Endothelial cell (in vitro differentiated cells): ENCODE measurements at places on chromosomes 11 and 22. TPM values are rescaled to one million over a fixed set of nuclear protein-coding genes. Genes with fewer than 3 reads are reported as not detected.

The OR2AG1 gene
- total RNA-seq: not detected

The FERMT3 gene
- 6.2 TPM for total RNA-seq

DNA sequence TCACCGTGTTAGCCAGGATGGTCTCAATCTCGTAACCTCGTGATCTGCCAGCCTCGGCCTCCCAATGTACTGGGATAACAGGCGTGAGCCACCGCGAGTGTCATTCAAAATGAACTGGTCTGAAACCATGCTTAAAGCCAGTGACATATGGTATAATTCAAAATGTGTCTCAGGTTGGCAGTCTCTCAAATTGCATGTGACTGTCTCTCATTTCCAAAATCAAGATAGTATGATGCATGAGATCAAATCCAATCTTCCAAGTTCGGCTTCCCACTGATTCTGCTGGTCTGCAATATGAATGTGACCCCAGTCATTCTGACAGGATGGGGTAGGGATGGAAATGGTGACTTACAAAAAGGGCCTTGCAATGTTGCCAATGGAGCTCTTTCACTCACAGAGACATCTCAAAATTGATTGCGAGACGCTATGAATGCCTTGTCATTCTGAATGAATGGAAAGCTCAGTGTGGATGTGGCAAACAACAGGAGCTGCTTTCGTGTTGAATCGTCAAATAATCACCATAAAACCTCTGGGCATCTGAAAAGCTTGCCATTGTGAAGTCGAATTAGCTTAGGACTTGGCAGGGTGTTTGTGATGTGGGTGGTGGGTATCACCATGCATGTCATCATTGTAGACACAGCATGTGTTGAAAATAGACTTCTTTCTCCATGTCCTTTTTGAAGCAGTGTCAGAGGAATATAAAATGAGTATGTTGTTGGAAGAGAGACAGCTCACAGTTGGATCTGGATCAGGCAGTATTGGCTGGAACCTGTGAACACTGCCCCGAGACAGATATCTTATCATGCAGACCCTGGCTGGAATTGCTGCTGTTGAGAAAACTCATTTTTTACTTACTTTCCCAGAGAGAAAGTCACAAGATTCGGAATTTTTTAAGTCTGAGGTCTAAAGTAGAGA, 12.2 kb downstream of the SLN start:
- no peak for DNase-seq
- no peaks in the 10 kb centered on the region for H3K36me3 ChIP-seq
- H3K27ac ChIP-seq: no peak overlapping the region
- no peaks in the 10 kb centered on the region for H3K27me3 ChIP-seq
- no peaks in the 10 kb centered on the region for H3K4me1 ChIP-seq
- no peak overlapping the region for H3K4me3 ChIP-seq

- no peaks in the 10 kb centered on the region for H3K36me3 ChIP-seq
- DNase-seq: no peak
Measured at GRCh38 chr11:104422324-104422944, 258.5 kb upstream of the PDGFD start.

The RIMBP3B gene
- total RNA-seq: 0.51 TPM

DNA sequence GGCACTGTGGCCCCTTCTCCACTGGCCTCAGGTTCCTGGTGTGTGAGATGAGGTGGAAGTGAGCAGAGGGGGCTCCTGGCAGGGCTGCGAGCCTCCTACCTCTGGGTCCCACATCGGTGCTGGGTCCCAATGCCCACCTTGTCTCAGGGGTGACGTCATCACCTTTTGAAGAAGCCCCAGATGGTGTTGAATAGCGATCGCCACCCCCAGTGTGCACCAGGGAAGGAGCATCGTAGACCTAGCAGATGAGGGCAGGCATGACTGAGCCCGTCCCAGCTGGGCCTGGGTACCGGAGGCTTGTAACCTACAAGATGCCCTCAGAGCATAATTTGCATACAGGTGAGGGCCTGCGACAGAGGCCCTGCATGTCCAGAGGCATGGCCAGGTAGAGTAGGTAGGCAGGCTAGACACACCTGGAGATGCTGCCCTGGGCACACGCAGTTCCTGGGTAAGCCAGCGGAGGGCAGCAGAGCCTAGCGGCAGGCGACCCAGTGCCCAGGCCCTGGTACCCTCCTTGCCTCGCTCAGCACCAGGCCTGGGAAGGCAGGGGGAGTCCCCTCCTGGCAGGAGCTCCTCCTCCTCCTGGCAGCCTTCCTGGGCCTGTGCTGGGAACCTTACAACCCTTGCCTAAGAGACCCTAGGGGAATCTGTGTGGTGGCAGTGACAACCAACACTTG, 52.5 kb downstream of the TPCN2 start:
- H3K27ac ChIP-seq: no peak overlapping the region
- H3K4me3 ChIP-seq: no peak overlapping the region

The ZDHHC5 gene
- total RNA-seq: 78.3 TPM

DNA sequence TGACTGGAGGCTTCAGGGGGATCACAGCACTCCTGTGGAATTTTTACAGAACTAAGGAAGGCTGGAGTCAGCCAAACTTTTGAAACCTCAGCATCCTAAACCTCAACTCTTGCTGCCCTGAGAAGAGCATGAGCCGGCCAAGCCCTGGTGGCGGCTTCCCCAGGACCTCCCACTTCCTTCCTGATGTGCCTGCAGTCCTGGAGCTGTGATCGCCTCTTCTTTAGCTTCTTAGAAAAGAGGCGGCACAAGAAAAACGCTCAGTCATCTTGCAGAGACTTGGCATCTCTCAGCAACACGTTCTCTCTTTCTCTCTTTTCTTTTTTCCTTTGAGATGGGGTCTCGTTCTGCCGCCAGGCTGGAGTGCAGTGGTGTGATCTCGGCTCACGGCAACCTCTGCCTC, 40.4 kb upstream of the AMPD3 start:
- no peaks in the 10 kb centered on the region for H3K36me3 ChIP-seq
- no peak overlapping the region for H3K4me3 ChIP-seq
- H3K4me1 ChIP-seq: peaks cover 21% of the 10 kb centered on the region
- peaks cover 4% of the 10 kb centered on the region for H3K27me3 ChIP-seq

GRCh38 chr11:80898910-80899309, 1458.1 kb upstream of the TENM4 start:
- H3K4me1 ChIP-seq: peaks cover 4% of the 10 kb centered on the region
- H3K4me3 ChIP-seq: no peak overlapping the region
- no peak overlapping the region for H3K27ac ChIP-seq
- H3K27me3 ChIP-seq: no peaks in the 10 kb centered on the region

GRCh38 chr11:22780952-22781593, 48.5 kb downstream of the SVIP start:
- peaks cover 2% of the 10 kb centered on the region for H3K27me3 ChIP-seq
- H3K27ac ChIP-seq: no peak overlapping the region
- no peaks in the 10 kb centered on the region for H3K4me1 ChIP-seq
- H3K4me3 ChIP-seq: no peak overlapping the region

The ARHGAP20 gene
- 0.36 TPM for total RNA-seq

The TTC17 gene
- 79.8 TPM for total RNA-seq

DNA sequence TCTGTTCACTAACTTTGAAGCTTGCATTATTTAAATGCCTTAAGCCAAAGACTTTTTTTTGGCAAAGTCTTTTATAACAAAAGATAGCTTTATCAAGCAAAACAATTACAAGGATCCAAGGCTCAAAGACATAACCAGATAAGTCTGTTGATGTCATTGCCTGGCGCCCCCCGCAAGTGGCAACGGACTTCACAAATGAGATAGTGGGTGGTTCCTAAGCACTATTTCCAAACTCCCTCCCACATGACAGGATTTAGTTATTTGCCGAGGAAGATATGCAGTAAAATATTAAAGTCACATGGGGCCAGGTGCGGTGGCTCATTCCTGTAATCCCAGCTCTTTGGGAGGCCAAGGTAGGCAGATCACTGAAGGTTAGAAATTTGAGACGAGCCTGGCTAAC, 194.2 kb upstream of the DDI1 start:
- H3K27ac ChIP-seq: no peak overlapping the region
- H3K27me3 ChIP-seq: no peaks in the 10 kb centered on the region
- H3K4me1 ChIP-seq: no peaks in the 10 kb centered on the region
- no peak overlapping the region for H3K4me3 ChIP-seq

The TRIM48 gene
- not detected for total RNA-seq

The KREMEN1 gene
- total RNA-seq: 3.1 TPM

GRCh38 chr11:84289381-84289906, 1003.3 kb upstream of the CCDC90B start:
- H3K4me3 ChIP-seq: no peak overlapping the region
- no peaks in the 10 kb centered on the region for H3K36me3 ChIP-seq
- no peak overlapping the region for H3K27ac ChIP-seq

The SCGB1A1 gene
- 0.72 TPM for total RNA-seq
